Right kidney (tissue), 9 donors: ENCODE measurements at places on chromosomes 5 and 9.
A peak's percentile ranks its signal among the peaks of the same experiment; 100 is the strongest.

- no peak for DNase-seq
These were observed 45.7 kb upstream of the PANK3 start for GRCh38 chr5:168624850-168625364.

GRCh38 chr9:33135470-33135958, 31.6 kb downstream of the B4GALT1 start:
- no peak for DNase-seq

DNA sequence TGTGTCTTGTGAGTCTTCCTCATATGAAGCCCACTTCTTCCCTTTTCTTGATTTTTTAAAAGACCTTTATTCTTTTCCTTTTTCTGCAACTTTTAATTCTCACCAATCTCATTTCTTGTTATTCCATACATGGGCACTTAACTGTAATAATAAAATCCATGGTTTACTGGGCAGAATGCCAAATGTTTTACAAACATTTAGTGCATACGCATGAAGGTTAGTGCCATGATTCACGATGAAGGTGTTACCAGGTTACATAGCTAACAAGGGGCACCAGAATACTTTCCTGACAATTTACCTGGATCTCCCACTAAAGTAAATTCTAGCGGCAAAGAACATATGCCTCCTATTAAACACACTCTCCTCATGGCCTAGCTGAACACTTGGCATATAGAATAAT, 28.5 kb downstream of the MAN2A1 start:
- DNase-seq, result no peak

- no peak for DNase-seq
These were observed 724 bp downstream of the NDUFS6 start for GRCh38 chr5:1801967-1802295.

DNA sequence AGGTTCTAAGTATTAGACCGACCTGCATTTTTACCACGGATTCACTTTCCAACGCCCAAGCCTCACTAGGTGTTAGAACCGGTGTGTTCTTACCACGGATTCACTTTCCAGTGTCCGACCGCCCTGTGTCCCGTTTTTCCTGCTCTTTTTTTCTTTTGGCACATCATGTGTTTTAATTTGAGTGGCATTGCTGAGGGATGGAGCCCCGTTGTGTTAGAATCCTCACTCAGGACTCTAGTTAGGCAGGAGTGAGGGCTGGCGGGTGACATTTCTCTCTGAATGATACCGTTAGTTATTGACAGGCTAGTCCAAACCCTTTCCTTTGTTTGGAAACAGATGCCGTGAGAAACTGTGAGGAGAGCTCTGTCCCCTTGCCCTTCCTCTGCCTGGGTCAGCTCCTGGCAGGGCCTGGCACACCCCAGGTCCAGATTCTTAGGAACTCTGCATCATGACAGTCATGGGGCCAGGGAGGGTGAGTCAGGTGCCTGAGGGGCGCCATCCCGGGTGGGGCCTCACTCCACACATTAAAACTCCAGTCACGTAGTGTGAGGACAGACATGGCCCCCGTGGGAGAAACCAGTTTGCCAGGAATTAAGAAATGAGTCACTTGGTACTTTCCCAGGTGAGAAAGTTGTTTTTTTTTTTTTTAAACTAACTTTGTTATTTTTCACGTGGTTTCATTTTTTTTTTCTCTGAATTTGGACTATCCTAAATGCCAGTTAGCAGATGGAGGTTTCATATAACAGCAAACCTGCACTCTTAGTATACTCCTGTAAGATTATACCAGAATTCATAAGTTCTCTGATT, 15.8 kb downstream of the EXOC3 start:
- no peak for DNase-seq

DNA sequence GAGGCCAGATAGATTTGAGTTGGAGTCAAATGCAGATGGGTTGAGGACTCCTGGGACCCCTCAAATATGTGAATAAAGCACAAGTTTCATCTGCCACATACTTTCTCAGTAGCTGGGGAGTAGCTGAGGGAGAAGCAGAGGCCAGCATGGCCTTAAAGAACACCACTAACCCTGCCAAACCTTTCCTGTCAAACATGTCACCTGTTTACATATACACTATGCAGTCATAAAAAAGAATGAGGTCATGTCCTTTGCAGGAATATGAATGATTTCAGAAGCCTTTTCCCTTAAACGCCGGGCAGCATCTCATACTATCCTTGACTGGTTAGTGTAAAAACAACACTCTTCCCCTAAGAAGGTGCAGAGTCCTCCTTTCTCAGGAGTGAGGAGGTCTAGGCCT, 25.2 kb upstream of the HSD17B4 start:
- no peak for DNase-seq

GRCh38 chr5:140270008-140270407, 32.9 kb downstream of the PFDN1 start:
- no peak for DNase-seq

GRCh38 chr9:34983209-34983608, 6.3 kb upstream of the DNAJB5 start:
- DNase-seq, result no peak

DNA sequence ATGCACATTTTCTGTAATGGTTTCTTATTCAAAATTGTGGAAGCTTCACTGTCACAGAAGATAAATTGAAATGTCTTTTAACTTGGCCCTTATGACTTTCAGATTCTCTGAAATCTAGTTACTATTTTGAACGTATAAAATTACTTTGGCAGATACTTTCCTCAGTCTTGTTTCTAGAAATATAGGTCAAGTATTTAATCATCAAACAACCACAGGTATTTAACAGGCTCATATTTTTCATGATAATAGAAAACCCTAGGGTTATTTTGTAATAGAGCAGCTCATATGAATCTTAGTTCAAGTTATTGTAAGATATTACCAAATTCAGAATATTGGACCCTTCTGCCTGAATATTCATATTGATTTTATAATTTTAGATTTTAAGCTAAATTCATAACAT, 236.0 kb upstream of the CDH18 start:
- no peak for DNase-seq

DNA sequence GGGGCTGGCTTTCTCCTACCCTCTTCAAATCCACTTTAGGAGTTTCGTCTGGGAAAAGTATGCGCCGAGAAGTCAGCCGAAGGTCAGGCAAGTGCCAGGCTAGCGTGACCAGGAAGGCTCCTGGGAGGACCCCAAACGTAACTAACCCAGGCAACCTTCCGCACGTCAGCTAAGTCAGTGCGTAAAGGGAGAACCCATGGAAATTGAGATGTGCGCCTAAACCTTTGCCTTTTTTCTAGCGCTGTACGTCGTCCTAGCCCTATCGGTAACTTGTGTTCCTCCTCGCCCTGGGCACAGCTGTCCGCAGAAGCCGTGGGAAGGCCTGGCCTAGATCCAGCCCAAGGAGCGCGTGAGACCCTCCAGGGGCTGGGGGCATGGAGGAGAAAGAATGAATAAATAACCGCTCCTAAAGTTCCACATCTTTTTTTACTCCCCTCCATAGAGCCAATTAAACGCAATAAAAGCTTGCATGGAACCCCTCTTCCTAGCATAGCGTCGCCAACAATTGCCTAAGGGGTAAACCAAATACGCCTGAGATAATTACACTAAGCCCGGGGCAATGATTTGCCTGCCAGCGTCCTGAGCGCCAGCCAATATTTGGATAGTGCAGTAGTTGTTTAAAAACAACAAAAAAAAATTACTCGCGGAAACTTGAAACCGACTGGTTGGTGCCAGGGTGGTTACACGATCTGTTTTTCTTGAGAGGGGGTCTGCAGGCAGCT, 4.0 kb upstream of the FOXB2 start:
- DNase-seq, result peak; percentile 41

- DNase-seq, result peak; percentile 96
These were observed at the start of gene FOCAD for GRCh38 chr9:20684035-20684874. Gene FOCAD, plus strand, starts transcription at chr9:20684259. Its CDS starts 31,095 bp downstream, at chr9:20715354.

DNA sequence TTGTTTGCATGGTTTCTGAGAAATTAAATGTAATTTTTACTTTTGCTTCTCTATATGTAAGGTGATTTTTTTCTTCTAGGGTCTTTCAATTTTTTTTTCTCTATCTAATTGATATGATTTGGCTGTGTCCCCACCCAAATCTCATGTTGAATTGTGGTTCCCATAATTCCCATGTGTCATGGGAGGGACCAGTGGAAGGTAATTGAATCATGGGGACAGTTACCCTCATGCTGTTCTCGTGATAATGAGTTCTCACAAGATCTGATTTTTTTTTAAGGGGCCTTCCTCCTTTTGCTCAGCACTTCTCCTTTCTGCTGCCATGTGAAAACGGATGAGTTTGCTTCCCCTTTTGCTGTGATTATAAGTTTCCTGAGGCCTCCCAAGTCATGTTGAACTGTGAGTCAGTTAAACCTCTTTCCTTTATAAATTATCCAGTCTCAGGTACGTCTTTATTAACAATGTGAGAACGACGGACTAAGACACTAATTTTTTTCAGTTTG, 150.8 kb downstream of the MTRR start:
- no peak for DNase-seq

- DNase-seq, result no peak
These were observed 317.3 kb upstream of the PRR16 start for GRCh38 chr5:120146787-120147186.

GRCh38 chr9:126589349-126589748, 24.4 kb upstream of the LMX1B start:
- DNase-seq, result no peak

DNA sequence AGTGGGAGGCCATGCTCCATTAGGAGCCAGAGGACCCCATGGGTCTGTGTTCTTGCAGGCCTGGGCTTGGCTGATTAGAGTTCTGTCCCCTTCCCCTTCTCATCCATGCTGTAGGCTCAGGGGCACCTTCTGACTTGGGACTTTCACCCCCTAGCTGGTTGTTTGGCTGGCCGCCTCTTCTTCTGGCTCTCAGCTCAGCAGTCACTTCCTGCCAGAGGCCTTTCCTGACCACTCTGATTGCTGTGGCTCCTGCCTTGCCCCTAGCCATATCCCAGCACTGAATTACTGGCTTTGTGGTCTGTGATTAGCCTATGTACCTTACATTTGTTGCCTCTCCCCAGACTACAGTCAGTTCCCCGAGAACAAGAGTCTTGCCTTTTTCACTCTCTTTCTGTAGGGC, 14.6 kb downstream of the ENTREP1 start:
- no peak for DNase-seq

DNA sequence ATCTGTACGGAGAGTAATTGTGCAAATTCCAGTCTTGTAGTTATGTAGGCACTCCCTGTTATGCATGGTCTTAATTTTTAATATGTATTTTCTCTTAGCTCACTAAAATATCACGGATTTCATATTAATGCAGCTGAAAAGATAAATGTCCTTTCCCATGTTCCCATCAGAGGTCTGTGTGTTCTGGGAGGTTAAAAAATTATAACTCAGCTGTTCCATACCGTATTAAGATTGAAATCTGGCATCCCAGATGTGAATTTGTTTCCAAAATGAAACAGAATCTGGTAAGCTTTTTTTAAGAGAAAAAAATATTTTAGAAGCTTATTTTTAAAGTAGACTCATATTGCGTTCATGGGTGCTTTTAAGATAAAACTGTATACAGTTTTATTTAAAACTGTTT, 44.3 kb downstream of the SEMA6A start:
- no peak for DNase-seq

GRCh38 chr9:96565671-96566497, 53.8 kb downstream of the CDC14B start:
- DNase-seq, result no peak

- DNase-seq, result no peak
These were observed 319.1 kb upstream of the PIK3R1 start for GRCh38 chr5:67896311-67896929.

DNA sequence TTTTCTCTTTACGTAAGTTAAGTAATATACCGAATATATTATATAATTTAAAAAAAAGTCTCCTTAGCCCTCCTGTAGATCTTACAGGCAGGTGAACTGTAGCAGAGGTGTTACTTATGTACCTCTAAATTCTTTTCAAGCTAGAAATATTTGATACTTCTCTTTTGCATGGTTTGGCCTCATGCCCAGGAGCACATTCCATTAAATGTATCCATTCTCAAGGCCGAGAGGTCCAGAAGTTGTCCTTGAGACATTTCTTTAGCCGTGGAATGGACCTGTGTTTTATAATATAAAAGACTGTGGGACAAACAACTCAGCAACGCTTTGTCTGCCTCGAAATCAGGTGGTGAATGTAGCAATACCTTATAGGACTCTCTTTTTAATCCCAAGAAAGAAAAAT, 184.5 kb downstream of the TRIO start:
- no peak for DNase-seq

DNA sequence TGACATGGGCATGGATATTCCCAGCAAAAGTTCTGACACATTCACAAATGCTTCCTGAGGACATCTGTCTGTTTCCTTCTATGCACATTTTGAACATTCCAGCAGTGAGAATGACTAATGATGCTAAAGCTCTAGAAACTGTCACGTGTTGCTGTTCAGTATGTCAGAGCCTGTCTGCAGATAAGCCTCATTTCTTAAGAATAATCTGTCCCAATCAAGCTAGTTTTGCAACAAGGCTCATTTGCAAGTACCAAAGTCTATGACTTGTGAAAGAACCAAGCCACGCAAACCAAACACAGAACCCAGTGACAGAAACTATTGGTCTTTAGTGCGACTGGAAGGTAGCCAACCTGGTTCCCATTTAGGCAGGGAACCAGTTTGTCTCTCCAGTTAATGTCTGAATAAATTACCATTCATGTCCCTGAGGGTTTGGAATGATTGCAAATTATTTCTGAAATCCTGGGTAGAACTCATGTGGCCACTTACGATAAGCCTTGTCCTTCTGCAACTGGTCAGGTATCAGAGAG, 178.5 kb downstream of the C9orf152 start:
- DNase-seq, result no peak

GRCh38 chr9:135700525-135700924, 1.2 kb upstream of the SOHLH1 start:
- no peak for DNase-seq

DNA sequence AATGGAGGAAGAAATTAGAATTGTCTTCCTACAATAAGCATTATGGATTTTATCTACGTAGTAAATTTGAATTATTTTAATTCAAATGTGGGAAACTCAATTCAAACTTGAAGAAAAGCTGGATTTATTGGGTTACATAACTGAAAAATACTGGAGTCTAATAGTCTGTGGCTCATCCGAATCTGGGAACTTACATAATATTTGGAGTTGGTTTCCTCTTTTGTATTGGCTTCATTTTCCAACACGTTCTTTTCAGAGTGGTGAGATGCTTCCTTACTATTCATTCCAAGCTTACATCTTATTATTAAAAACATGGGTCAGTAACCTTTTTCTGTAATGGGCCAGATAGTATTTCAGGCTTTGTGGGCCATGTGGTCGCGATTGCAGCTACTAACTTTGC, 164.8 kb downstream of the ARHGAP26 start:
- no peak for DNase-seq
